ENCODE measurements at places on chromosomes 4 and X.

- DNase-seq = peak; percentile 35
Observed at GRCh38 chr4:52836678-52837077, 25.4 kb upstream of the RASL11B start.

- no peak for DNase-seq
Observed at GRCh38 chr4:81571105-81571504, 99.4 kb upstream of the RASGEF1B start.

GRCh38 chr4:86283371-86283770 lies 76.5 kb downstream of the MAPK10 start:
- DNase-seq = no peak

GRCh38 chr4:151117371-151117962 lies 18.0 kb downstream of the RPS3A start:
- DNase-seq = peak; percentile 84

- DNase-seq = no peak
Observed at GRCh38 chr4:146844761-146845160, 100.9 kb downstream of the TTC29 start.

DNA sequence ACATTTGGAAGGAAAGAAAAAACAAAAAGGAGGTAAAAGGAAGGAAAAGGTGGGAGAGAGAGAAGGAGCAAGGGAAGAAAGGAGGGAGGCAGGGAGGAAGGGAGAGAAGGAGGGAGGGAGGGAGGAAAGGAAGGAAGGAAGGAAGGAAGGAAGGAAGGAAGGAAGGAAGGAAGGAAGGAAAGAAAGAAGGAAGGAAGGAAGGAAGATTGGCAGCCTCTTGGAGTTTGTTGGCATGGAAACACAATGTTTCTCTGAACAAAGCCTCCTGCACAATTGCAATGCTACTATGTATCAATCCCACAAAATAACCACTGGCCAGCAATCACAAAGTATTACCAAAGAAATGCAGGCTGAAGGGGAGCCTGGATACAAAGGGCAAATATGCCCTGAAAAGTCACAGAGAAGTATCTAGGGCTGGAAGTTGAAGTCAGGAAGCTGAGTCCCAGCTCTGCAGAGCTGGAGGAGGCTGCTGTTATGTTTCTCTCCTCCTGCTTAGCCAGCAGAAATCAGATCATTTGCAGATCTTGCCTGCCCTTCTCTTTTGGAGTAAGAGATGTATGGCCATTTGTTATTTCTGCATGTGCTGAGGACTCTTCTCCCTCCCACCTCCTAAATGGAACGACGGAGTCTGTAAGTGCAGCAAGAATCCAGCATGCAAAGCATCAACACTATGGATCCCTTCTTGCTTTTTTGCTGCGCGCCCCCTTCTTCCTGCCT lies 195.9 kb upstream of the LDB2 start:
- DNase-seq = peak; percentile 13

GRCh38 chr4:2888886-2889285 lies 45.2 kb downstream of the ADD1 start:
- no peak for DNase-seq

DNA sequence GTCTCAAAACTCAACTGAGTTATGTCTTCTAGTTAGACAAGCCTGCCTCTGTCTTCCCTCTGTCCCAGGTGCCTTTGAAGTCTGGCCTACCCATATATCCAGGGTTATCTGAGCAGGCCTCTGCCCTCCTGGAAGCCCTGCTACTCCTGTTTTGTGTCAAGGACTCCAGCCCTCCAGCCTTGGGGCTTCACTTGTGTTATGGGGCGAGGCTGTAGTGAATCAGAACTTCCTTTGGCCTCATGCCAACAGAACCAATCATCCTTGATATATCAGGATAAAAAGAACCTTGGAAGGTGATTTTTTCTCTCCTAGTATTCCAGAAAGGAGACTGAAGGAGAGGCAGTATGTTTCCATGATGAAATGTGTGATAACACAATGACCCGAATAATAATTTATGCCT lies 8.9 kb upstream of the ADGRG4 start:
- DNase-seq = no peak

GRCh38 chrX:118976599-118977340 lies 2.4 kb downstream of the LONRF3 start:
- DNase-seq = no peak

DNA sequence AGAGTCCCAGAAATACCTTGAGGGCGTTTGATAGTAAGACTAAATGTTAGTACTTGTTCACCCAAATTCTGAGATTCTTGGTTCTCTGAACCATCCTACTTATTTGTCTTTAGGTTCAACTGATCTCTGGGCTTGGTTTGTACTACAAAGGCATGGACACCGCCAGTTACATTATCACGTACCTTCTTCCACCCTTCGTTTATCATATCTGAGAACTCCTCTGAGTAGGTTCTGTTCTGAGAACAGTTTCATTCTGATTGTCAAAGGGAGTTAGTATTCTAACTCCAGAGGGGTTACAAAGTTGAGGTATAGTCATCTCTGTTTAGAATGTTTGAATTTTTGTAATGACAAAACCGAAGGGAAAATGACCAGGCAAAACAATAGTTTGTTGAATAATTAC lies 19.3 kb downstream of the ZFX start:
- no peak for DNase-seq

- no peak for DNase-seq
Observed at GRCh38 chrX:37815366-37815765, 32.0 kb downstream of the DYNLT3 start.

DNA sequence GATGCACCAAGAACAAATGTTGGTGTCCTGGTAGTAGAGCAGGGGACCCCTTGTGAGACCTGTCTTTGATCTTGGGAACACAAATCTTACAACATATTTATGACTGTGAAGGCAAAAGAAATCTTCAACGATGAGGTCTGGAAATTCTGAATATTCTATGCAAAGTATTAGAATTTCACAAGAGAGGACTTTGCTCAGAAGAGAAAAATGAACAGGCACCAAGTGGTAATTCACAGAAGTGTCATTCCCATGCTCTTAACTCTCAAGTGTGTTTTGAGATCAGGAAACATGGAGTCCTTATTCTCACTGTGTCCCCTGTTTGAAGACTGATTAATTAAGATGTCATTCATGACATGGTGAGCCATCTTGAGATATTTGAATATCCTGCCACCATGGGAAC lies 52.5 kb downstream of the COQ2 start:
- DNase-seq = no peak

DNA sequence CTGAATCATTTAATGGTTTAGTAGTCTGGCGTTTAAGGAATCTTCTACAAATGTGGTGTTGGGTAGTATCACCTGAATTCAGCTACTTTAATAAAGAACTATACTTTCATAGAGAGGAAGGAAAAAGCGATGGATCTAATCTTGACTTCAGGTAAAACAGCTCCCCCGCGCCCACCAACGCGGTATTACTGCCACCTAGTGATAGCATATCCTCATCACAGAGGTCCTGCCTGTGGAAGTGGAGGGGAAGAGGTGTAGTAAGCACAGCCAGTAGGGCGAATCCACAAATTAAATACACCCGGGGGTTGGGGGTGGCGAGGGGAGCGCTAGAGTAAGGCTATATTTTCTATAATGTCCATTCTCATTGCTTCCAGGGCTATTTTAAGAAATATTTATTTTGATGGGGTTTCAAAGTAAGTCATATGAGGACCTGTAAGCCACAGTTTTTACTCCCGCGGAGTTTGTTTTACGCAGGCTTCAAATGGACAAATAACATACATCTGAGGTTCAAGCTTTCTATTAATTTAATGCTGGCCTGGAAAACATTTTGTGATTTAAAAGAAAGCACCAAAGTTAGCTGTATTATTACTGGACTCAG lies 8.3 kb upstream of the DAPP1 start:
- peak; percentile 60 for DNase-seq

DNA sequence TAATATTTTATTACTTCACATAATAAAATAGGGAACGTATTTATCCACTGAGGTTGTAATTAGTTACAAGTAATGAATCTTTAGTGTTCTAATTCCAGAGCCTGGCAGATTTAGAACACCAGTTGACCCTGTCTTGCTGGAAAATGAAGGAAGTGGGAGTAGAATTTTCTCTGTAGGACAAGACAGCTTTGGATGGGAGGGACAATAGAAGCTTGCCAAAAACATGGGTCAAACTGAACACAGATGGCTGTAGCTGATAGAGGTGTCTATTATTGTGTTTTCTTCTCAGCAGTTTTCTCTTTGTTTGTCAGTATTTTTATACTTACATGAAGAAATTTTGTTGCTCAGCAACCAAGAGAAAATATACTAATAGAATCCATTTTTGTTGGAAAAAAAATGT lies 20.2 kb downstream of the FAT4 start:
- no peak for DNase-seq

- no peak for DNase-seq
Observed at GRCh38 chr4:124181039-124181438, 531.5 kb downstream of the ANKRD50 start.

GRCh38 chr4:137702512-137702911 lies 170.2 kb upstream of the PCDH18 start:
- DNase-seq = no peak

GRCh38 chr4:145663194-145663593 lies 16.8 kb upstream of the C4orf51 start:
- DNase-seq = no peak

GRCh38 chrX:46400530-46401443 lies 144.4 kb downstream of the ZNF674 start:
- no peak for DNase-seq

- no peak for DNase-seq
Observed at GRCh38 chr4:107388736-107389274, 331.2 kb downstream of the PAPSS1 start.

DNA sequence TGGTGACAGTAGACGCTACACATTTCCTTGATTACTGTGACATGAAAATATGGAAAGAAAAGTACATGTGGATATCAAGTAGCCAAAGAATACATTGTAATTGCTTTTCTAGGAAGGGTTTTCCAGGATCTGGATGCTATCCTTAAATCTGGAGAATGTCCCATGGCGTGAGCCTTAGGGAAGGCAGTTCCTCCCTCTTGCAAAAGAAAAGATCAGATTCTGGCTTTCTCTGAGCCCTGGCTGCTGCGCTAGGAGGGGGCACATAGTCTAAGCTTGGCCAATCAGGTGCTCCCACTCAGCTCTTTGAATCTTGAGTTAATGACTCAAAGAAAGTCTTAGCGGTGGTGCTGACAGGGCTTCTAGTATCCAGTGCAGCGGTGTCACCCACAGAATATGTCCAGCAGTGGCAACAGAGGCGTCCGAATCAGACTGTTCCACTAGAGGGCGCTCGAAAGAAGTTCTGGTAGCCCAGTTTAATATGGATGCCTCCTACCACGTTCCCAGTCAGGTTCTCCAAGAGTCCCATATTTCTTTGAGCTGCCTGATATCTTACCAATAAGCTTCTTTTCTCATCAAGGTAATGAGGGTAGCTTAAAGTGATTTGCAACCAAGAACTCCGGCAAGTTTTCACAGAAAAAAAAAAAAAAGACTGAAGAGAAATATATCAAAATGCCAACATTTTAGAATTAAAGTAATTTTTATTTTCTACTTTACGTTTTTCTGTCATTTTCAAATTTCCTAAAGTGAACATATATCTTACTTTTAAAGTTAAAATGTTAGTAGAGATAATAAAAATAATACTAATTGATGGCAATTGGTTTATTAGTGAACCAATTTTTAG lies 213.4 kb upstream of the S100G start:
- peak; percentile 78 for DNase-seq

DNA sequence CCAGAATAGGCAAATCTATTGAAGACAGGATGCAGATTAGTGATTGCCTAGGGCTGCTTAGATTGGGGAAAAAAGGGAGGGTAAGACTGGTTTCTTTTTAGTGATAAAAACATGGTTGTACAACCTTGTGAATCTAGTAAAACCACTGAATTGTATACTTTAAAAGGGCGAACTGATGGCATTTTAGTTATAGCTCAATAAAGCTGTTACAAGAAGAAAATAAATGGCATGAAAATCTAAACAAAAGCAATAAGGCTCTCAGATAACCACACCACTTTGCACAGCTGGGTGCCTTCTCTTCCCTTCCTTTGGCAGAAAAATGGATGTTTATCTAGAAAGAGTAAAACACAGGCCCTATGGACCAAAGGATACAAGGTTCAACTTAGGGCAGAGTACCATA lies 69.6 kb downstream of the F9 start:
- no peak for DNase-seq

DNA sequence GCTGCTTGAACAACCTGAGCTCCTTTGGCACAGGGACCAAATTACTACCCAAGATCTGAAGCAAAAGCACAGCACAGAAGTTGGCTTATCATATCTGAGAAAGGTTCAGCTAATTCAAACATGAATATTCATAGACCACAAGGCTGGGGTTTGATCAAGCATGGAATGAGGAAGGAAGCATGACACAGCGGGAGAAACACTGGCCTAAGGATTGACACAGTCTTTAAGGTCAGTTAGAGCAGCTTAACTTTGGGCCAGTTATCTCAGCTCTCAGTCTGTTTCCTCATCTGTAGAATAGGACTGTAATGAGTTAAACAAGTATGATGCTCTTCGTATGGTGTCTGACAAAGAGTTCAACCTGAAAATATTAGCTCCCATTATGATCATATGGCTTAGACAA lies 88.5 kb upstream of the CBR4 start:
- peak; percentile 57 for DNase-seq

GRCh38 chrX:32116047-32116446 lies 1044.2 kb upstream of the FTHL17 start:
- DNase-seq = peak; percentile 0

DNA sequence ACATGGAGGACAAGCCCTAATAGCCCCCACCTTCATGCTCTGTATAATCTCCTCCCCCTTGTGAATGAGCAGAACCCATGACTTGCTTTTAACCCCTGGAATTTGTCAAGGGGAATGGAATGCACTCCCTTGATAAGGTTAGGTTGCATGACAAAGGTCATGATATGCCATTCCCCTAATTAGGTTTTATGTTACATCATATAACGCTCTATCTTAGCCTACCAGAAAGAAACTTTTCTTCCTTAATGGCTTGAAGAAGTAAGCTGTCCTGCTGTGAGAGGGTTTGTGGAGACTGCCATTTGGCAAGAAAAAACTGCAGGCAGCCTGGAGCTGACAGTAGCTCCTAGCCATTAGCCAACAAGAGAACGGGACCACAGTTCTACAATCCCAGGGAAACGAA lies 399.8 kb upstream of the MAD2L1 start:
- DNase-seq = no peak

DNA sequence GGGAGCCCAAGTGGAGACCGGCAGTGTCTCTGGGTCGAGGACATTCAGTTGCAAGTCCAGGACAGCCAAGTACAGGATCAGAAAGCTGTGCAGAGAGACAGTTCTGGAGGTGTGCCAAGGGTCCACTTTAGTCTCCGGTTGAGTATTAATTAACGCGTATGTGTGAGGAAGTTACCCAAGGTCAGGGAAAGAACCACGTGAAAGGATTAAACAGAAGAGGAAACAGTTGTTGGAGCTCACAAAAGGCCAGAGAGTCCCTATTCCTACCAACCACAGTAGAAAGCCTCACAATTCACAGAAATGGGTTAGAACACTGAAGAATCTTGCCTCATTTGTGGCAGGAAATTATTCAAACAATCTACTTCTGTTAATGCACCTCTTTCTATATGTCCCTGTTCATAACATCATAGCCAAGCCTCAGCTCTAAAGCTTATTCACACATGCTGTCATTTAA lies 17.9 kb upstream of the NSUN7 start:
- no peak for DNase-seq
